Bladder microvascular endothelial cell (primary cell): ENCODE measurements at places on chromosomes 1 and 21. TPM values are rescaled to one million over a fixed set of nuclear protein-coding genes. Genes with fewer than 3 reads are reported as not detected.

PRR9 gene
- total RNA-seq, result not detected in 2 replicates

RPE65 gene
- total RNA-seq, result not detected in 2 replicates

MCOLN2 gene
- not detected in 2 replicates for total RNA-seq

RAB42 gene
- total RNA-seq, result 0.65 and 5.2 TPM in 2 replicates

CLEC20A gene
- total RNA-seq, result not detected in 2 replicates
